ENCODE measurements at places on chromosomes 2 and 18. TPM values are rescaled to one million over a fixed set of nuclear protein-coding genes. Genes with fewer than 3 reads are reported as not detected.

DNA sequence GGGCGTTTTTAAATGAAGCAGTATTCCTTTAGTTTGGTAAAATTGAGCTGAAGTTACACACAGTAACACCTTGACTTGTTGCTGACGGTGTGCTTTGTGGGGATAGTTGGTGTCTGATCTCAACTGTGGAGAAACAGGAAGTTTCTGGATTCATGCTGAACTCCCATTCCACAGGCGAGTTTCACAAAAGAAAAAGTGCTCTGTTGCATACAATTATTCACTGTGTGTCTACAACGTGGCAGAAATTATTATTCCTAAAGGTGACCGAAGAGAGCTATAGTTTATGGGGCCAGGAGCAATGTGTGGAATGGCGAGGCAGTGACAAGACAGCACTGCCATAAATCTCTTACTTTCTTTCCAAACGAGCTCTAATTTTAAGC lies 463 bp upstream of the CABYR start:
- no peak for DNase-seq

DNA sequence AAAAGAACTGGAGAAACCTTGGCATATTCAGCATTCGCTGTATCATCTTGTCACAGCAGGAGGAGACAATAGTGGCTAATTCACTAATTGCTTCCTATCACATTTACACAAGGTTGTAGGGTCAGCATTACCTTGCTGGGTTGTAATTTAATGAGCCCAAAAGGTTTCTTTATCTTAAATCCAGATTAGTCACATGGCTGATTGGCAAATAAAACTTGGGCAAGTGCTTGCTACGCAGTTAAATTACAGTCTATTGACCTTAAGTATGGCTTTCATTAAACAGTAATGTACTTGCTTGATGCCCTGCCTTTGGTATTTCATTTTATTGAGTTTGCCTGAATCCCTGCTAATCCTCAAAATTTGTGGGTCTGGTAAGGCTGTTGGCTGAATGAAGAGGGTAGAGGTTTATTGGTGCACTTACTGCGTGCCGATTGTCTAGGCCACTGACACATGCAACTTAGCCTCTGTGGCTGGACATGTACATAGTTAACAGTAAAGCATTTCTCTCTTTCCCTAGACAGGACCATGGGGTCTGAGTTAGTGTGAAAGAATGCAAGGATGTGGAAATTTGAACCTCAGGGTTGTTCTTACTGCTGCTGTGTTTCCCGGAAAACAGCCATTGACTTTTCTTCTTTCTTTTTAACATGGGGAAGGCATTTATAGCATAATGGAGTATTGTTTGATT lies 34.3 kb downstream of the FMNL2 start:
- no peak for DNase-seq

Gene OTOS
- not detected for total RNA-seq

DNA sequence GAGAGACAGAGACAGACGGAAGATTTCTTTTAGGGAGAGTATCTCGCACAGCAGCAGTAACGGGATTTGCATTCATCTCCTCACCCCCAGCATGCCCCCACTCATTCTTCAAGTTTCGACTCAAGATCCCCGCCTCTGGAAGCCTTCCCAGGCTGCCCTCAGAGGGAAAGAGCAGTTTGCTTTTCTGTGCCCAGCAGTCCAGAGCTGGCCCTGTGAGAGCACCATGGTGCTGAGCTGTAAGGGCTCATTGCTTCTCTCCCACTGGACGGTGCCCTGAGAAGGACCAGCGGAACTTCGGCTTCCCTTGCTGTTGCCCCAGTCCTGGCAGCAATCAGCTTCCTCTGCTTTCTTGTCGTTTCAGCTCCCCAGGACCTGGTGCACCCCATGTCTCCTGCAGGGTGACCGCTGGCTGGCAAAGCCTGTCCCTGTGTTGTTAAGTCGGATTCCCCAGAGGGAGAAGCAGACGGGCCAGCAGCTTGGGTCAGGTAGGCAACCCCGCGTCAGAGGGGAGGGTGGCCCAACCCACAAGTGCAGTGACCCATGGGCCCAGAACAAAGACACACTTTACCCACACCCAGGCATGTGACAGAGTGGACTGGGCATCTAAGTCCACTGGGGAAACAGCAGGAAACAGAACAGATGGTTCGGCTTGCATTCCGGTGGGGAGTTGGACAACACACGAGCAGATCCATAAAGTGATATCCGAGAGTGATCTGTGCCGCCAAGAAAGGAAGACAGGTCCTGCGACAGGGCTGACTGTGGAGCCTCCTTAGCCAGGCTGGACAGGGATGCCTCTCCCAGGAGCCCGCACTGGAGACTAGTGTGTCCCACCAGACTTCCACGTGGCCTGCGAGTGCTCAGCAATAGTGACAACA lies 36.6 kb downstream of the TMEM177 start:
- DNase-seq = no peak

GRCh38 chr2:227296671-227297405 lies 28.2 kb upstream of the MFF start:
- no peak for DNase-seq

GRCh38 chr2:181465676-181466375 lies 8.6 kb downstream of the ITGA4 start:
- no peak for DNase-seq

Gene DLX2
- not detected for total RNA-seq

- DNase-seq = peak; percentile 16
Observed at GRCh38 chr2:143205106-143205764, 76.0 kb downstream of the ARHGAP15 start.

DNA sequence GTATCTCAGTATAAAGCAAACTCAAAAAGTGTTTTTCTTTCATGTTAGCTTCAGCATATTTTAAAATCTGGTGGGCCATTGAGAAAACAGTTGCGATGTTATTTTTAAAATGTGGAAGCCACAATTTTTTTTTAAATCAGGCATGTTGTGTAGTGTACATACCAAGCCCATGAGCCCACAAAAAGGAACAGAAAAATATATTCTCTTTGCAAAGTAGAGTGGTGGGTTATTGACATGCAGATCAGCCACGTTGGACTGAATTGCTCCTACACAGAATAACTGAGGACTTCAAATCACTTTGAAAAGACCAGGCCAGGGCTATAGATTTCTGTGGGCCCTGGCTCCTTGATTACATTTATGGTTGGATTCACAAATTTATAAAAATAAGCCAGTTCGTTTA lies 774.4 kb downstream of the DCC start:
- DNase-seq = no peak

- DNase-seq = no peak
Observed at GRCh38 chr2:149616681-149617456, 29.3 kb upstream of the MMADHC start.

Gene MTHFD2
- total RNA-seq = 277 TPM

GRCh38 chr2:52222128-52222527 lies 1190.2 kb upstream of the NRXN1 start:
- DNase-seq = no peak

Gene CDH20
- total RNA-seq = not detected

Data from activated CD4-positive, alpha-beta memory T cell treated with anti-CD3 and anti-CD28 coated beads, Interleukin-2, amount 10 ng/mL, durations not matched to agents 7 days and 5 days (primary cell).